SK-N-SH (cell line): ENCODE measurements at places on chromosomes 5 and 9.

DNA sequence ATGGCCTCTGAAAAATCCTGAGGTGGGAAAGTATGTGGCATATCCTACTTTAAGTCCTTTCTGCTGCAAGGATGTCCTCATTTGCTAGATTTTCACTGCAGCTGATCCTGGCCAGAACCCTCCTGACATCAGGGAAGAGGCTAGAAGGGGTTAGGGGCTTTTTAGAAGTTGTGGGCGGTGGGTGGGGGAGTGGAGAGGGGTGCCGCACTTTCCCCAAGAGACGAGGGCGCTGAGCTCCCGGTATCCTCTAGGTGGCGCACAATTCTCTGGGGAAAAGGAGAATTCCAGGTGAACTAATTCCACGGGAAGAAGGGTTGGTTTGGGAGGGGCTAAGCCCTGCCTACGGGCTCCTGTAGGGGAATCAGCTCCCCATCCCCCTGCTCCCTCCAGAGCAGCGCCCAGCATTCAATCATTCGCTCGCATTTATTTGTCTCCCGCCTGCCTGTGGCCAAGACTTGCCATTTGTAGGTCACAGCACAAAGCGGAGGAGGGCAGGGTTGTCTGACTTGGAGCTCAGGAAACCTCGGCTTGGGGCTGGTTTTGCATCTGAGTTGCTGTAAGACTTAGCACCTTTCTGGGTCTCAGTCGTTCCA, 42.9 kb upstream of the HAND1 start:
- peak; percentile 48 for DNase-seq

GRCh38 chr5:133371371-133372155, 240.8 kb downstream of the FSTL4 start:
- no peak for DNase-seq

DNA sequence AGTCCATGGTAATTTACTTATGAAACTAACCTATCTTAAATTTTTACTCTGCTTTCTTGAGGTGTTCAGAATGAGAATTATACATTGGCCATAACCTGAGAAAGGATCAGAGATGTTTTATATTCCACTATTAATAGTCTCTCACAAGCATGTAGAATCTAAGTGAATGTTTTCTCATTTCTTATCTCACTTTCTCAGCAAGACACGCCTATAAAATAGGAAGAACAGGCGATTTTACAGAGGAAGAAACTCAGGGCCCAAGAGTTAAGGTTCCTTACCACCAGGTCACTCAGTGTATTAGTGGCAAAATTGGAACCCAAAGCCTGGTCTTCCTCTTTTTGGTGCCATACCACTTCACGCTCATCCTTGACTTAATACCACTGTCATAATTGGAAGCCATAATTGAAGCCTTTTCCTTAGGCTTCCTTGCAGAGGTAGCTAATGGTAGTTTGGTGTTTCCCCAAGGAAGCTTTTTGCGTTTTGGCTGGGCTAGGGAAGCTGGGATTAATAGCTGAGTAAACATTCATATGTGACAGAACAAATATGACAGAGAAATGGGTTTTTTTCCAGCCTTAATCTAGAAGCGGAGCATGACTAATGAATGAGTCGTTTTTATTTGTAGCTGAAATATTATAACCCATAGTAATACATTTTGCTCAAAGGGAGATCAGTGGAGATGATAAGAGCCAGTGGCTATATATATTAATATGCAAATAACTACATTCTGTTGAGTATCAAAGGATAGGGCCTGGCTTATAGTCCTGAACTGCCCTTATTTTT, 16.9 kb downstream of the HMGXB3 start:
- DNase-seq: no peak

DNA sequence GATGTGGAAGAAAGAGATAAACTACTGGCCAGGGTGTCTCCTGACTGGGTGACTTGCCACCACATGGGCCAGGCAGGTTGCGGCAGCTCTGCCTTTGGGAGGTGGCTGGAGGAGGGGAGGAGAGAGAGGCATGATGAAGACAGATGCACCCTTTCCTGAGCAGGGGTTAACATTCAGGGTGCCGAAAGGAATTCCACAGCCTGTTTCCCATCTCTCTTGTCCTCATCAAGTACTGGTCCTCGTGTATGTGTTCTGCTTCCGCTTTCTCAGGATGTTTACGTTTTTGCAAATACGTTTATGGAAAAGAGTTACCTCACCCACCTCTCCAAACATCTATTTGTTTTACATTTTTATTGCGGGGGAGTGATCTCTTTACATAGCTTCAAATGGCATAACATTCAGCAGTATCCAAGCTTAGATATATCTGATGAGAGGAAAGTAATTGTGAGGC, 73.4 kb downstream of the C9orf85 start:
- DNase-seq: no peak

DNA sequence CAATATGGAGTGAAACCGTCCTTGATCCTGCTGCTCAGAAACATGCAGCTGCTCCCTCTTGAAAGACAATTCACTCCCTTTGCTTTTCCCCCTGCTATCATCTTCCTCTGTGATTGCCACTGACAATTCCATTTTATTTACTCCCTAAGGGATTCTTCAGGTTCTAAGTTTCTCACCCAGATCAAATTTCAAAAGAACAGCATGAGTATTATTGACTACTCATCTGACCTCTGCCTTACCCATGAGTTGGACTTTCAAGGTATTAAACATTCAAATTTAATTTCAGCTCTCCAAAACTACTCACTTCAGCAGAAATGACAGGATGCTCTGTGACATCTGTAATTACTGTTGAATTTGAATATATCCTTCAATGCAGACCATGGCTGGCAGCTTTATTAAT, 236.5 kb upstream of the HAPLN1 start:
- no peak for DNase-seq

DNA sequence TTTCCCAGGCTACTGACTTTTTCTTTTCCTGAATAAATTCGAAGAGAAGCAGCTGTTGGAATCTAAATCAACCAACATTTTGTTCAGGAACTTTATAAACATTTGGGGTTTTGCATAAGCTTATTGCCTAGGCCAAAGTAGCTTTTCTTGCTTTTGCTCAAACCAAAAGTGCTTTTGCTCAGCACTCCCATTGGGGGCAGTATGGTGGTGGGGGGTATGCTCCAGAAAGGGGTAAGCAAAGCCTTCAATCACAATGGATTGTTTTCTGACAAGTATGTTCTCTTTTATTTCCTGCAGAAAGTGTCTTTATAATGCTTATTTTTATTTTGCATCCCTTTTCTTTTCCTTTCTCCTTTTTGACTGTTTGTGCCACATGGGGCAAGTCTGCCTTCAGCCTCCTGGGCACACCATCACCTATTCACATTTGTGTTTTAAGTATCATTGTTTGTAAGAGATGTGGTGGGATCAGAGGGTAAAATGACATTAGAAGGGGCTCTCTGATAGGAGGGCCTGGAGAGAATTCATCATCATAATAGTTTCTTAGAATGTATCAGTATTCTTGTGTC, 86.0 kb downstream of the PRDM6 start:
- no peak for DNase-seq

GRCh38 chr5:97085459-97086181, 56.8 kb downstream of the LIX1 start:
- DNase-seq: no peak

- DNase-seq: no peak
Observed at GRCh38 chr5:136413196-136413595, 47.9 kb upstream of the TRPC7 start.

DNA sequence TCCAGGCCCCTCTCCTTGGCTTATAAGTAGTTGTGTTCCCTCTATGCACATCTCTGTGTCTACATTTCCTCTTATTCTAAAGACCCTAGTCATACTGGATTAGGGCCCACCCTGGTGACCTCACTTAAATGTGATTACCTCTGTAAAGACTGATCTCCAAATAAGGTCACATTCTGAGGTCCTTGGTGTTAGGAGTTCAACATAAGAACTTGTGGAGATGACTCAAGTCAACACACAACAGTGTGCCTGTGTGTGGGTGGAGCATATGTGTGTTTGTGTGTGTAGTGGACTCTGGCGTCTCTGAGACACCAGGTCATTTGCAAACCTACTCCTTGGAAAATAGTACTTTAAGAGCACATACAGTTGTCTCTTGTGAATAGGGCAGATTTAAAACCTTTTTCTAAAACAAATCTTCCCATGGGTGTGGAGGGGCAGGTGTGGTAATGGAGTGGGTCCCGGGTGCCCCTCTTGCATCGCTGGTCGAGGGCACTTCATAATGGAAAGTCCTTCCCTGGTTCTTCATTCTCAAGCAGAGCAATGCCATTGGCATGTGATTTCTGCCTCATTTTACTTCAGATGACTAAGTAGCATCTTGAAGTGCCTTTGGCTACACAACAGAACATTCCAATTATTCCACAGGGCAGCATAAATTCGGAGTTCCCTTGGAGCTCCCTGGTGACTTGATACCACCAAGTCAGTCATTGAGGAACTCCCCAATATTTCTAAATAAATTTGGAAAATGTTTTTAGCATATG, 84.4 kb downstream of the C9orf152 start:
- DNase-seq: no peak

- DNase-seq: peak; percentile 30
Observed at GRCh38 chr5:56698463-56699381, 116.6 kb upstream of the MAP3K1 start.

- peak; percentile 40 for DNase-seq
Observed at GRCh38 chr9:133238272-133238850, 29.3 kb upstream of the OBP2B start.

DNA sequence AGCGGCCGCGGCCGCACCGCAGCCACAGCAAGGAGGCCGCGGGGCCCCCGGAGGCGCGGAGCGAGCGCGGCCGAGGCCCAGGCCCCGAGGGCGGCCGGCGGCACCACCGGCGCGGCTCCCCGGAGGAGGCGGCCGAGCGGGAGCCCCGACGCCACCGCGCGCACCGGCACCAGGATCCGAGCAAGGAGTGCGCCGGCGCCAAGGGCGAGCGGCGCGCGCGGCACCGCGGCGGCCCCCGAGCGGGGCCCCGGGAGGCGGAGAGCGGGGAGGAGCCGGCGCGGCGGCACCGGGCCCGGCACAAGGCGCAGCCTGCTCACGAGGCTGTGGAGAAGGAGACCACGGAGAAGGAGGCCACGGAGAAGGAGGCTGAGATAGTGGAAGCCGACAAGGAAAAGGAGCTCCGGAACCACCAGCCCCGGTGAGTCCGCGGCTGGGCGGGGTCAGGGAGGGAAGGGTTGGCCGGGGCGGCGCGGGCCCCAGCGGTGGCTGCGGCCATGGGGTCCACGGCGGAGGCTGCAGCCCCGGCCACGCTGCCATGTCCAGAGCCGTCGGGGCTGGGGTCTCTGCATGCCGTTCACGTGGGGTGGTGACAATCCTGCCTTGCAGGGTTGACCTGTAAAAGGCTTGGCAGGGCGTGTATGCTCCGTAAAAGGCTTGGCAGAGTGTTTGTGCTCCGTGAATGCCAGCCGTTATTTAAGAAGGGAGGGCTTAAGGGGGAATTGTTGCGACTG, 146.0 kb downstream of the CACNA1B start:
- no peak for DNase-seq
